CD4-positive, alpha-beta T cell treated with Interferon alpha-2 for 1 hour (primary cell): ENCODE measurements at places on chromosomes 13 and 19.

- DNase-seq: no peak
Observed at GRCh38 chr19:17565611-17566010, 10.2 kb downstream of the COLGALT1 start.

GRCh38 chr13:96629331-96629730, 364.9 kb downstream of the OXGR1 start:
- no peak for DNase-seq

- DNase-seq: no peak
Observed at GRCh38 chr13:112133499-112134390, 66.8 kb downstream of the SOX1 start.

GRCh38 chr13:30846311-30846710, 59.8 kb upstream of the MEDAG start:
- no peak for DNase-seq

GRCh38 chr13:112775791-112776279, 86.0 kb downstream of the ATP11A start:
- no peak for DNase-seq

DNA sequence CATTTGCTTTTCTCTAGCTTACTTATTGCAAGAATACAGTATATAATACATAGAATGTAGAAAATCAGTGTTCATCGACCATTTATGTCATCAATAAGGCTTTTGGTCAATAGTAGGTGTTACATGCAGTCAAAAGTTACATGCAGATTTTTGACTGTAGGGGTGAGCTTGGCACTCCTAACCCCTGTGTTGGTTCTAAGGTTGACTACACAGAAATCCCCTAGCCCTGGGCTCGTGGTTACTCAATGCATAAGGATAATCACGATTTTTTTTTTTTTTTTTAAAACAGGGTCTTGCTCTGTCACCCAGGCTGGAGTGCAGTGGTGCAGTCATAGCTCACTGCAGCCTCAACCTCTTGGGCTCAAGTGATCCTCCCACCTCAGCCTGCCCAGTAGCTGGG, 4.0 kb upstream of the NWD1 start:
- DNase-seq: no peak

- no peak for DNase-seq
Observed at GRCh38 chr19:31511098-31511497, 161.9 kb upstream of the TSHZ3 start.

DNA sequence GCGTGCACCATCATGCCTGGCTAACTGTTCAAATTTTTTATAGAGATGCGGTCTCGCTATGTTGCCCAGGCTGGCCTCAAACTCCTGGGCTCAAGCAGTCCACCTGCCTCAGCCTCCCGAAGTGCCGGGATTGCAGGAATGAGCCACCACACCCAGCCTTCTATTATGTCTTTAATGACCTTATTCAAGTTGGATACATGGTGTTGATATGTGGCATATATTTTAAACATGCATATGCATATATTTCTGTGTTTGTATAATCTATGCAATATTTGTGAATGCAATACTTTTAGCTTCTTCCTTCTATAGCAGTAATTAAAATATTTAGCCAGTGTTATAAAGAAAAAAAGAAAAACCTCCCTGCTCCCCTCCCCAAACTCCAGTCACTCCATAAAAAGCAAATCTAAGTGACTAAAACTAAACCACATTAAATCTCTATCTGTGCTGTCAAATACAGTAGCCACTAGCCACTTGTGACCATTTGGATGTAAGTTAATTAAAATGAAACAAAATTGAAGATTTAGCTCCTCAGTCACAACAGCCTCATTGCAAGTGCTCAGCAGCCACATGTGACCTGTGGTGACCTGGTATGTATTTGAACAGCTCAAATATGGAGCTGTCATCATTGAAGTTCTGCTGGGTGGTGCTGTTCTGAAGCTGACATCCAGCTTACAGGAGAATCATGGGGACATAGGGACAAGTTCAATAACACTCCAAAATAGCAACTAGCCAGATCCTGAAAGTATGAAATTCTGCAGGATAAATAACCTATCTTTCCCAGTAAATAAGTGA, 27.4 kb downstream of the FCGBP start:
- no peak for DNase-seq

GRCh38 chr13:26025771-26026170, 26.0 kb downstream of the SHISA2 start:
- DNase-seq: no peak

- DNase-seq: no peak
Observed at GRCh38 chr19:16436780-16437332, 34.9 kb downstream of the EPS15L1 start.

DNA sequence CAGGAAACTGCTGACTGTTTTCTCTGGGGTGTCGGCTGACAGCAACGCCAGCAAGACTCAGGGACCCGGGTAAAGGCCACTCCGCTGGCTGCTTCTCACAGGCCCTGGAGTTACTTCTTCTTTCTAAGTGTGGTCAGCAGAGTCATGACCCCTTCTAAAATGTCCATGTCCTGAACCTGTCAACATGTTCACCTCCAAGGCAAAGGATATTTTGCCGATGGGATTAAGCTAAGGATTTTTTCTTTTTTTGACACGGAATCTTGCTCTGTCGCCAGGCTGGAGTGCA, 7.9 kb downstream of the PEX11G start:
- DNase-seq: no peak

DNA sequence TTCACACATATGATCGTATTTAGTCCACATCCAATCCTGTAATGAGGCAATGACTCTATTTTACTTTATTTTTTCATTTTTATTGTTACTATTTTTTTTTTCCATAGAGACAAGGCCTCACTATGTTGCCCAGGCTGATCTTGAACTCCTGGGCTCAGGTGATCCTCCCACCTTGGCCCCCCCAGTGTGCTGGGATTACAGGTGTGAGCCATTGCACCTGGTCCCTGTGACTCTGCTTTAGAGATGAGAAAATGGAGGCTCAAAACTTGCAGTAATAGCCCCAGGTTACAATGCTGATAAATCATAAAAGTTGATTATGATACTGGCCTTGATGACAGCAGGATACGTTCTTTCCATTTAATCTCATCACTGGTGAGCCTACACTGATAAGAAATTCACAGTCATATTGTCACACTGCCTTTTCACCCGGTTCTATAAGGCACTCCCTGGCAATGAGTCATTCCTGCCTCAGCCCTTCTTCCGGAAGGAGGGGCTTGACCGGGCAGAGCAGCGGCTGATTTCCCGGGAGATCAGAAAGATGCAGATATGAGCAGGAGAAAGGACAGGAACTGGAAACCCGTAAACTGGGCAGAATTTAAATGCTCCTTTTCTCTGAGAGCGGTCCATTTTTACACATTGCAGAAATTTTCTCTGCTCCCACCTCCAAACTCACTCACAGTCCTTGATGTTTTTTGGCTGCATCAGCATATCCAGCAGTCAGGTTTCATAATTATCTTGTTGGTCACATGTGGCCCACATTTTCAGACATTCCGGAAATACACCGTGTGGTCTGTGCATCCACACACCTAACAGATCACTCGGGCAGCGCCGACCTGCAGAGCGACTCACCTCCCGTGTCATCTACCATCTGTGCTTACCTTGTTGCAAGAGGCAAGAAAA, 616.4 kb downstream of the EFNB2 start:
- DNase-seq: no peak

- DNase-seq: no peak
Observed at GRCh38 chr19:30498707-30499106, 126.5 kb downstream of the ZNF536 start.

DNA sequence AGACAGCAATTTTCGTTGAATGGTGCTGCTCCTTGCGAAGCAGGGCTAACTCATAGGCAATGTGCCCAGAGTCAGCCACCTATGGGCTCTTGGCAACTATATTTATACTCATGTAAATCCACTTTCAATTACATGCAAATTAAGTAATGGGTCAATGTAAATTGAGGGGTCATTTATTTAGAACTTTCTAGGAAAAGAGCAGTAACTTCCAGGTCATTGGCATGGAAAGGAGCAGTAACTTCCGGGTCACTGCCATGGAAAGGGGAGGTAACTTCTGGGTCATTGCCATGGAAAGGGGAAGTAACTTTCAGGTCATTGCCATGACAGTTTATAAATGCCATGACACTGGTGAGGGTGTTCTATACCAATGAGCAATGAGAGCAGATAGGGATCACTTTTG, 11.6 kb downstream of the KLK4 start:
- DNase-seq: no peak

DNA sequence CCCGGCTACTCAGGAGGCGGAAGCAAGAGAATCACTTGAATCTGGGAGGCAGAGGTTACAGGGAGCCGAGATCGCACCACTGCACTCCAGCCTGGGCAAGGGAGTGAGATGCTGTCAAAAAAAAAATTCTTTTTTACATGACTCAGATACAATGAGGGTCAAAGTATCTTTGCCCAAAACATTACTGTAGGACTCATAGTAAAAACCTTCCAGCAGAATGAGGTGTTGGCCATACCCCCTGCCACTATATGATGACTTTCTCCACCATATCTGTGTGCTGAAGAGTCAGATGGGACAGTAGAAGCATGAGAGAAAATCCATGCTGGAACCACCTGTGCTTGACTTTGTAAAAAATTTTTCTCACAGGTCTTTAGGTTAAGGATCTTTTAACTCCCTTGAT, 86.7 kb downstream of the COL4A2 start:
- DNase-seq: no peak

DNA sequence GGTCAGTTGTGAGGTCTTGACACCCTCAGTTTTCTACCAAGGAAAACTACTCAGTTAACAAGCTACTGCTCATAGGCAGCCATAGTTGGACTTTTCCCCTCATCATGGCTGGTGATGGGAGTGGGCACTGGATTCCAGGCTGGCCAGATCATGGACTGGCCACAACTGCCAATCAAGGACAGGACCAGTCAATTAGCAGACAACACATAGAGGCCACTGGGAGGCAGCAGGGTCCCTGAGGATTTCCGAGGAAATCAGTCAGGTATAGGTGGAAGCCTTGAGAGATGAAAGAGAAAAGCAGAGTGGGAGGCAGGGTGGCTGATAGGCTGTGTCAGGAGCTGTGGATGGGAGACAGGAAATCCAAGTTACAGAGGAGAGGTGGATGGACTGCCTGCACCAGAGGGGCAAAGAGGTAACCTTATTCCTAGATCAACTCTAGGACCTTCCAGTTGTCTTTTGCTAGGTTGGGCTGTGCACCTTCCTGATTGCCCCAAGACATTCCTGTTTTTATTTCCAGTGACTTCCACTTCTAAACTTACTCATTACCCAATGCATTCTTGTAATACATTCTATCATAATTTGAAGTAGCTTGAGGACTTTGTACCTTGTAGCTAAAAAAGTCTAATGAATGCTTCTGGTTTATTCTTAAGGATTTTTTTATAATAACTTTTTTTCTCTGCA, 361.8 kb downstream of the KCNRG start:
- no peak for DNase-seq

GRCh38 chr13:73216381-73216831, 157.6 kb downstream of the KLF5 start:
- DNase-seq: no peak

GRCh38 chr19:46015687-46016425, 7.0 kb downstream of the PGLYRP1 start:
- DNase-seq: peak; percentile 49

GRCh38 chr13:45732916-45733315, 30.8 kb downstream of the CBY2 start:
- DNase-seq: no peak

GRCh38 chr13:51763486-51763885, 40.5 kb downstream of the DHRS12 start:
- no peak for DNase-seq

DNA sequence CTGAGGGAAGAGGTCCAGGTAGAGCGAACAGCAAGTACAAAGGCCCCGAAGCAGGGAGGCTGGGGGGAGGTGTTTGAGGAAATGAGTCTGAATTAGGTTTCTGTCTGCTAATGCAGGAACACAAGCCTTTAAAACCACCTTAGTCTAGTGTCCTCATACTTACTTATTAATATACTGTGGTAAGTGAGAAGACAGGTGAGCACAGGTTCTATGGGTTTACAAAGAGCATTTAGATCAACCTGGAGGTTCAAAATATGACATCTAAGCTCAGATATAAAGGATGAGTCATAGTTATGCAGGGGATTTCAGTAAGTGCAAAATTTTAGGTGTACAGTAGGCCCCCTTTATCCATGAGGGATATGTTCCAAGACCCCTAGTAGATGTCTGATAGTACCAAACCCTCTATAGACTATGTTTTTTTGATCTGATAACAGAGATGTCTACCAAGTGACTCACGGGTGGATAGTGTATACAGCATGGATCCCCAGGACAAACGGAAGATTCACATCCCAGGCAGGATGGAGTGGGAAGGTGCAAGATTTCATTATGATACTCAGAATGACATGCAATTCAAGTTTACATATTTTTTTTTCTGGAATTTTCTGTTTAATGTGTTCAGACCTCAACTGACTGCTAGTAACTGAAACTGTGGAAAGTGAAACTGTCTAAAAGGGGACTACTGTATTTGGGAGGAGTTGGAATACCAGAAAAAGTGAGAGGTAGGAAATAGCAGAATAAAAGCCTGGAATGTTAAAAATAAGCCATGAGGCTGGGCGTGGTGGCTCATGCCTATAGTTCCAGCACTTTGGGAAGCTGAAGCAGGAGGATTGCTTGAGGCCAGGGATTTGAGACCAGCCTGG, 18.2 kb upstream of the MED4 start:
- DNase-seq: no peak
